Caco-2 (cell line): ENCODE measurements at places on chromosomes 6 and 20.

DNA sequence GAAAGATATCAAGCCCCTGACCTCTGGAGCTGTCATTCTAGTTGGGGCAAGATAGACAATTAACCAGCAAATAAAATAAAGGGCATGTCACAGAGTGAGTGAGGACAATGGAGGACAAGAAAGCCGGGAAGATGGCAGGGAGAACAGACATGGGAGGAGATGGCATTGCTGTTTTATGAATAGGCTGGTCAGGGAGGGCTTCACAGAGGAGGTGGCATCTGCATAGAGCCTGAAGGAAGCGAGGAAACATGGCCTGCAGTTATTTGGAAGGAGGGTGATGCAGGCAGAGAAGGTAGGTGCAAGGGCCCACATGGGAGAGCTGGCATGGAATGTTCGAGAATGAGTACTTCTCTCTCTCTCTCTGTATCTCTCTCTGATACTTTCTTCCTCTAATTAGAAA is 63.7 kb downstream of the EFCAB8 start:
- DNase-seq = peak; percentile 22

DNA sequence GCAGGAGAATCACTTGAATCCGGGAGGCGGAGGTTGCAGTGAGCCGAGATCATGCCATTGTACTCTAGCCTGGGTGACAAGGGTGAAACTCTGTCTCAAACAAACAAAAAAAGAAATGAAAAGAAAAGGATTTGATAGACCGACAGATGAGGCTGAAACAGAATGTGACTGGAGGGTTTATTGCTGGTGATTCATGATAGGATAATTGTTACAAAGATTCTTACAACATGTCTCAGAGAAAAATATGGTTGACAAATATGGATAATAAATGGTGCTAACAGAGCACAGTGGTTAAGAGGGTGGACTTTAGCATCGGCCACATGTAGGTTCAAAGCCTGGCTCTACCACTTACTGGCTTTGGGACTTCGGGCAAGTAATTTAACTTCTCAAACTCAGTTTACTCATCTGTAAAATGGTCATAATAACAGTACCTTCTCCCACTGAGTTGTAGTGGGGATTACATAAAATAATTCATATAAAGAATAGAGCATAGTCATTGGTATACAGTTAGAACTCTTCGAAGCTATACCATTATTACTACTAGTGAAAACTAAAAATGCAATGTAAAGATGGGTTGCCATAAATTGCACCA is 131.9 kb downstream of the MAP3K7 start:
- DNase-seq = no peak

GRCh38 chr6:55674672-55675071 is 95.7 kb upstream of the HMGCLL1 start:
- DNase-seq = no peak

DNA sequence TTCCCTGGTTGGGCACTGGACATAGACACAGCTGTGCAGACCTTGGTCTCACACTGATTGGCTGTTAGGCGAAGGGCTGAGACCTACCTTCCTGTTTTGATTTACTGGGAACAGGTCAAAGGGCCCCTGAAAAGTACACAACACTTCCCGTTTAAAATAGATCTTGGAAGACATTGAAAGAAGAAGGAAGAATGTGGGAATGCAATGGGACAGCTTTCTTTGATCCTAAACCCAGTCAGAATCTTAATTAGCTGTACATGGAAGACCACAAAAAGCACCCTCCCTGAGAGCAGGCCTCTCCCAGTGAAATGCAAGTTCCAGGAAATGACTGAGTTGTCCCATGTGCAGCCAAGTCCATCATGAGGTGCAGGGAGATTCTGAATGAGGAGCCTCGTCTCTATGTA is 83.6 kb upstream of the EXOC2 start:
- DNase-seq = no peak

DNA sequence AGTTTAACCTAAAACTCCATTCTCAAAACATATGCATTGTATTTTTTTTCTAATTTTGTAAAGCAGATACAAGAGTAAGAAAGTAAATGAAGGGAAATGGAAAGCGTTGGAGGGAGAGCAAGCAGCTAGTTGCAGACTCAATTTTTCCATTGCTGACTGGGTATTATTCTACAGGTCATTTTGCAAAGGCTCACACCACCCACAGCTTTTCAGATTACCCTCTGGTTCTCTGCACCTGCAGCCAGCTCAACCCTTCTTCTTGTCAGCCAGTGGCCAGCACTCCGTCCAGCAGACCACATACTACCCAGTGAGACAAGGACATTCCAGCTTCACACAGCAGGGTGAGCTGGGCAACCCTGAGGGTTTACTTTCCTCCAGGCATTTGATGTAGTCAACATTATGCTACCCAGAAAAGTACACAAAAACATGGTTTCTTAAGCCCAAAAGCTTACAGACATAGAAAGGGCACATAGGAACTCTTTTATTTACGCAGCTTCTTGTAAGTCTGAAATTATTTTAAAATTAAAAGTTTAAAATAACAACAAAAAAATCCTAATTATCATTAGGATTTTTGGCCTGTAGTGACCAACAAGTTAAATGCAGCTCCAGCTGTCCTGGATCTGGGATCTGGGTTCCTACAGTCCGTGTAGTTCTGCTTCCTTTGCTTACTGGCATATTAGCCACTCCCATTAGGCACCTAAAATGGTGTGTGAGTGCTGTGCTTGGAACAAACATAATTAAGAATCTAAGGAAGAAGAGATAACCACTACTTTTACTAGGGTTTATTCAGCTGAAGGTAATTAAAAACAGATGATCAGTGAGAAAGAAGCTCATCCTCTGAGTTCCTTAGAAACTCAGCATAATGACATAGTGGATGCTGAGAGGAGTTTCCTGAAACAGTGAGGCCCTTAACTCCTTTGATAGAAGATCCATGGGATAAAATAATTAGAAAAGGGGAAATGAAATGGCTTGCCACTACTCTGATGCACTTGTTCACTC is 185.3 kb downstream of the PKHD1 start:
- DNase-seq = no peak

GRCh38 chr6:119647309-119647708 is 297.7 kb upstream of the MAN1A1 start:
- DNase-seq = no peak

- DNase-seq = no peak
Measured at GRCh38 chr6:33199687-33200218, 712 bp downstream of the RXRB start.

DNA sequence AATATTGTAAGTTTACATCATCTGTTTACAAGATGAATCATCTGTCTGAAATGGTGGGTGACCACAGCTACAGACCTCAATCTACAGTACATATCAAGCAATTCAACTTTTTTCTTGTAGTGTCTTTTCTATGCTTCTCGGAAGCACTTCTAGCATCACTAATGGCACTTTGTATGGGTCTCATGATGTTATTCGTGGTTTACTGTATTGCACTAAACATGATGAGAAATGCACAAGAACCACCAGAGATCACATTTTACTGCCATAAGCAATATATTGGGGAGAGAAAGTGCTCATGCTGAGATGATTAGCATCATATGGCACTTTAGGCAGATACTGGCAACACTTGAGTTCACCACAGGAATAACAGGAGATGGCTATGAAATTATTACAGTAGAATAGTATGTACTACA is 15.4 kb upstream of the BTBD3 start:
- no peak for DNase-seq

- DNase-seq = no peak
Measured at GRCh38 chr6:107968081-107968480, 10.1 kb upstream of the SEC63 start.

GRCh38 chr6:41464481-41464880 is 81.7 kb upstream of the FOXP4 start:
- no peak for DNase-seq

GRCh38 chr6:45838996-45839395 is 176.7 kb downstream of the CLIC5 start:
- DNase-seq = no peak

DNA sequence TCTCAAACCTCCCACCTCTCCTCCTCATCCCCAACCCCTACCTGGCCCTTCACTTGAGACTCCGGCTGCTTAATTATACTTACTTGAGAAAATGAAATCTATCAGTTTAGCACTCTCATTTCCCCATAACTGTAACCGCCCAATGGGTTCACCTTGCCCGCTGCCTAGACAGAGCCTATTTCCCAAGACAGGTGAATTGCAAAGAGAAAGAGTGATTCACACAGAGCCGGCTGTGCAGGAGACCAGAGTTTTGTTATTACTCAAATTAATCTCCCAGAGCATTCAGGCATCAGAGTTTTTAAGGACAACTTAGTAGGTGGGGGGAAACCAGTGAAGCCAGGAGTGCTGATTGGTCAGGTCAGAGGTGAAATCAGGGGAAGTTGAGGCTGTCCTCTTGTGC is 301.4 kb upstream of the CDYL start:
- no peak for DNase-seq

DNA sequence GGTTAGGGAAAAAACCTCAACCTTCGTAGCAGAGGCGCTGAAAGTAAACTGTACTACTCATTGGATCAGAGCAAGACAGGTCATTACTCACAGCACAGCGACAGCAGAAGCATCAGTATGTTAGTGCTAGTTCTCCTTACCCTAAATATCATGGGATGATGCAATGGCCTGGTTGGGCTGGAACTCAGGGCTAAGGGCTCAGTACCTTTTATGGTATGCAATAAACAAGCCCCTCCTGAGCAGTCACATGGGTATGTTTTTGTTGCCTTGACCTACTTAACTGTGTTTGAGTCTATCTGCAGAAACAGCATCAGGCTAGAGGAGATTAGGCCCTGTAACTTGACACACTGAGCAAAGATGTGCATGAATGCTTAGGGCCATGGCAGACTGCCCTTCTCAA is 369.4 kb upstream of the IMPG1 start:
- DNase-seq = no peak

- DNase-seq = no peak
Measured at GRCh38 chr20:32113591-32114260, 4.2 kb downstream of the TM9SF4 start.

- DNase-seq = peak; percentile 54
Measured at GRCh38 chr20:61178551-61179071, 73.5 kb upstream of the CDH4 start.

DNA sequence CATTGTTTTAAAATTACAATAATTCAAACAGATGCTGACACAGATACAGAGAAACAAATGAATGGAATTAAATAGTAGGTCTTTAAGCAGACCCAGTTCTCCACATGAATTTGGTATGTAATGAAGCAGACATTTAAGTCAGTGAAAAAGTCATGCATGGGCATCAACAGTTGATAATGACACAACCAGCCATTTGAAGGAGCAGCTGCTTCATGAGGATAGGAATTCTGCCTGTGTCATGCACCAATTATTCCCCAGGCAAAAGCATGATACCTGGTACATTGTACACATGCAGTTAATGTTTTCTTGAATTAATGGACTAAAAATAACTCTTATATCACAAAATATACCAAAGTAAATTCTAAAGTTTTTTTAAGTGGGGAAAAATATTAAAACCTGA is 11.2 kb upstream of the HEY2 start:
- no peak for DNase-seq

GRCh38 chr6:170485159-170485558 is 67.9 kb downstream of the PSMB1 start:
- DNase-seq = no peak

DNA sequence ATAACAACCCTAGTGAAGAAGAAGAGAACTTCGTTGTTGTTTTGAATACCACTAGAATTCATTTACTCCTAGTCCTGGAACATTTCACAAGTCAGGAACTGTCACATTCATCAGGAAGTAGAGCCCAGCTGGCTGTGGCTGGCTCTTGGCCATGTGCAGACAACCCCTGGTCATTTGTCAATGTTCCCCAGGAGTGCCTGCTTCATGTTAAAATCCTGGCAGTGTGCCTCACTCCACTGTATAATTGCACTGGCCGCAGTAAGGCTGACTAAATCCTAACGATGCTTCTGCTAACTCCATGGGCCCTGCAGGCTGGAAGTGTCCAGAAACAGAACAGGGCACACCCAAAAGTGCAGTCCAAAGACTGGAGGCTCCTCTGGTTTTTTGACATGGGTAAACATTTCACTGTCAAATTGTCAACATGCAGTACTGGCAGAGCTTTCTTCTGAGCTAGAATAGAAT is 41.5 kb upstream of the ADGRF1 start:
- no peak for DNase-seq

DNA sequence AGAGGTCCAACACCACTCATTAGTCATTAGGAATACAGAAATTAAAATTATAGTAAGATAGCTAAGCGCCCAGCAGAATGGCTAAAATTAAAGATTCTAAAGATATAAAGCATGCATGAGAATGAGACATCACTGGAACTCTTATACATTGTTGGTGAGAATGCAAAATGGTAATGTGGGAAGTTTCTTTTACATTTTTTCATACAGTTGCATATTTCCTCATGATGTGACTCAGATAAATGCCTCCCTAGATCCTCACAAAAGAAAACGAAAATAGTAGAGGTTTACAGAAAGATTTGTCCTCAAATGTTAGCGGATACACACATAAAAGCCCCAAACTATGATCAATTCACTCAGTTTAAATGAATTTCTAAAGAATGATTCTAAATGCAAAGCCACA is 633.7 kb upstream of the GJE1 start:
- no peak for DNase-seq

- DNase-seq = peak; percentile 46
Measured at GRCh38 chr6:90295854-90296340, 746 bp downstream of the BACH2 start.

DNA sequence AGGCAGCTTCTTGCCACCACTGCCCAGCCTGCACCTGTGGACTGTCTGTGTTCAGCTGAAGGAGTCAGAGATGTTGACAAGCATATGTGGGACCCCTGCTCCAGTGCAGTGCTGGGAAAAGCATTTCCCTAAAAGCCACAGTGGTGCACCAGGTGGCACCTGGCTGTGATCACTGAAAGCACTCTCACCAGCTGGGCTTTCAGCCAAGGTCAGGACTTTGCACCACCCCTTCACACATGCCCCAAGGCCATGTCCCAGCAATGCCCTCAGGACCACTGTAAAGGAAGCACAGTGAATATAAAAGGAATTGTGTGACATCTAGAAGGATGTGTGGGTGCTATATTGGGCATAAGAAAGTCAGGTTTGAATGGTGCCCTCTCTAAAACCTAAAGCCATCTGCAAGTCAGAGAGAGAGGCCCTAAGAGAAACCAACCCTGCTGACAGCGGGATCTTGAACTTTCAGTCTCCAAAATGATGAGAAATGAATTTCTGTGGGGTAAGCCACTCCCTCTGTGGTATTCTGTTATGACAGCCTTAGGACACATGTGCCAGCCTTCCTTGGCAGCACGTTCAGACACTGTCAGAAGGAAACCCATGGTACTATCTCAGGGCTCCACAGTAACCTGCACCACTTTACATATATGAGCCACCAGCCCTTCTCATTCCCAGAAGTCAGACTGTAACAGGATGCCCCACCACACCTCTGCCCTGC is 30.7 kb downstream of the CBLN4 start:
- DNase-seq = no peak
